ENCODE measurements at places on chromosomes 1 and 21.
A peak's percentile ranks its signal among the peaks of the same experiment; 100 is the strongest.

- DNase-seq, result no peak
Observed at GRCh38 chr1:153833171-153833570, 58.0 kb downstream of the SLC27A3 start.

- no peak for DNase-seq
Observed at GRCh38 chr21:36579898-36580297, 100.0 kb upstream of the CLDN14 start.

GRCh38 chr1:200410566-200410878 lies 686 bp upstream of the ZNF281 start:
- DNase-seq, result peak; percentile 72

DNA sequence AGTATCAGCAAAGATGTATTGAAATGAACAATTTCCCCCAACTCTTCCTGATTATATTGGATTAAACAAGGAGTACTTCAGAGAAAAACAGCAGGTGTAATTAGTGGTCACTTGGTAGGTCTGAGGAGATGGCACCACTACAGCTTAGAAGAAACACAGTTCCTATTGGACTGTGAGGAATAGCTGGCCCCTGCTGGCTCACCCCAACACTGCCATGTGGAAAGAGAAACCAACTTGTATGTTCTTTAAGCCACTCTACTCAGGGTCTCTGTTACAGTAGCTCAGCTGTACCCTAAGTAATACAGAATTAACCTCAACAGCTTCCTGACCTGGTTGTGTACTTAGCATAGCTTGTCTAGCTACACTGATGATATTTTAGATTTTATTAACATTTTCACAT lies 26.5 kb upstream of the MTR start:
- DNase-seq, result no peak

DNA sequence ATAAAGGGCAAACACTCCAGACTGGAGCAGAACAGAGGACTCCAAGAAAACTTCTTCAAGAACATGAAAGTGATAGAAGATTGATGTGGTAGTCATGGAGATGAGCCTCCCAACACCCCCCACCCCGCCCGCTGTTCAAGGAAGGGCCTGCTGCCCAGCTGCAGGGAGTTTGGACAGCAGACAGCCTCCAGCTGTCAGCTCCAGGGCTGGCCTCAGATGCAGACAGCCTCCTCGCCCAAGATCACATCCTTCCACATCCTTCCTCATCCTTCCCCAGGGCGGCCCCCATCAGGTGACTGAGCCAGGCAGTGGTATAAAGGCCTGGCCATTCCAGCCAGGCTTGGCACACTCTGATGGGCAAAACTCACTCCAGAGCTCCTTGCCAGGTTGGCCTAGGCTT lies 24.6 kb downstream of the HMGN2 start:
- no peak for DNase-seq

DNA sequence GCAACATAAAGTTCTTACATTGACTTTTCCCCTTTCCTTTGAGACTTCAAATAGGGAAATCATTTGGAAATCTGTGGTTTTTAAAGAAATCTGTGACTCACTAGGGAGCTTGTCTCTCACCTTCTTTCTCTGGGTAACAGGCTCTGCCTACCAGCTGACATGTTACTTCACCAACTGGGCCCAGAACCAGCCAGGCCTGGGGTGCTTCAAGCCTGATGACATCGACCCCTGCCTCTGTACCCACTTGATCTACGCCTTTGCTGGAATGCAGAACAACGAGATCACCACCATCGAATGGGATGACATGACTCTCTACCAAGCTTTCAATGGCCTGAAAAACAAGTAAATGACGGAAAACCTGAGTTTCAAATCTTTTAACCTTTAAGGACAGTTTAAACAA lies 9.2 kb upstream of the CHIA start:
- DNase-seq, result no peak

DNA sequence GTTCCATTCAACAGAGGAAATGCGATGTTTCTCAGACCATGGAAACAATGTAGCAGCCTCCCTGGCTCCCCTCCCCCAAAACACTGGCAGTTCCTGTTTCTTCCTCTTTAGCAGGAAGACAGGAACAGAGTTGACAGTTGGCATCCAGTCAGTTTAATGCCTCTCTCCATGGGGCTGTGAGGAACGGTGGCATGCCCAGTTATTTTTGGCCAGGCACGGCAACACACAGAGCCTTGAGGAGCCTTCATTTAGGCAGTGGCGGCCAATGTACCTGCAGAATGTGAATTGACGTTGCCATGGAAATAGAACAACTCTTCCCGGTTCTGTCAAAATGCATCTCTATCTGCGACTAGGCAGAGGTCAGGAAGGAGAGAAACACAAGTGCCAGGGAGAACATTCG lies 330.6 kb downstream of the DSCAM start:
- no peak for DNase-seq

DNA sequence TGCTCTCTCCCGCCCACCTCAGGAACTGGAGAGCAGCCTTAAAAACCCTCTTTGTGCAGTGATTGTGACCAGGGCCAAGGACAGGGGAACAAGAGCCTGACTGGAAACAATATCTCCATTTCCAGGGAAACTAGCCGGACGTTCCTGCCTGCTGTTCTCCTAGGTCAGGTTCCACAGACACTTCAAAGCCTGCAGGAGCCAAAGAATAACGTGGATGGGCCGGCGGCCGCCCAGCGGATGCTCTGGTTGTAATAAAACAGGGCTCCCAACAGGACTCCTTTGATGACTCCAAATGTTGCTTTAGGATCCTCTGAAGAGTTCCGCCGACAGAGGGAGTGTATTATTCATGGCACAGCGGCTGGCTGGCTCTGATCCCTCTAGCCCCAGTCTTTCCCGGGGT lies 162.2 kb downstream of the PLXNA2 start:
- no peak for DNase-seq

DNA sequence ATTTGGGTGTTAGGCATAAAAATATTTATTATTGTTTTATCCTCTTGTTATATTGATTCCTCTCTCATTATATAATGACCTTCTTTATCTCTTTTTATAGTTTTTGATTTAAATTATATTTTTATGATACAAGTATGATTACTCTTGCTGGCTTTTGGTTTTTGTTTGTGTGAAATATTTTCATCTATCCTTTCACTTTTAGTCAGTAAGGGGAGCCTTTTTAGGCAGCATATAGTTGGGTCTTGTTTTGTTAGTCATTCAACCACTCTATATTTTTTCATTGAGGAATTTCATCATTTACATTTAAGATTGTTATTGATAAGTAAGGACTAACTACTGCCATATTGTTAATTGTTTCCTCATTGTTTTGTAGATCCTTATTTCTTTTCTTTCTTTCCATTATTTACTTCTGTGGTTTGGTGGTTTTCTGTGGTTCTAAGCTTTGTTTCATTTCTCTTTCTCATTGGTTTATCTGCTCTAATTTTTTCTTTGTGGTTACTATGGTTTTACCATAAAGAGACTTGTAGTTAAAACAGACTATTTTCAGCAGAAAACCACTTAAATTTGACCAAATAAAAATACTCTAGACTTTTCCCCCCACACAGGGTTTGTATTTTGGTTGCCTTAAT lies 593.1 kb downstream of the NUF2 start:
- no peak for DNase-seq

- DNase-seq, result no peak
Observed at GRCh38 chr1:172746091-172746949, 87.4 kb downstream of the FASLG start.

DNA sequence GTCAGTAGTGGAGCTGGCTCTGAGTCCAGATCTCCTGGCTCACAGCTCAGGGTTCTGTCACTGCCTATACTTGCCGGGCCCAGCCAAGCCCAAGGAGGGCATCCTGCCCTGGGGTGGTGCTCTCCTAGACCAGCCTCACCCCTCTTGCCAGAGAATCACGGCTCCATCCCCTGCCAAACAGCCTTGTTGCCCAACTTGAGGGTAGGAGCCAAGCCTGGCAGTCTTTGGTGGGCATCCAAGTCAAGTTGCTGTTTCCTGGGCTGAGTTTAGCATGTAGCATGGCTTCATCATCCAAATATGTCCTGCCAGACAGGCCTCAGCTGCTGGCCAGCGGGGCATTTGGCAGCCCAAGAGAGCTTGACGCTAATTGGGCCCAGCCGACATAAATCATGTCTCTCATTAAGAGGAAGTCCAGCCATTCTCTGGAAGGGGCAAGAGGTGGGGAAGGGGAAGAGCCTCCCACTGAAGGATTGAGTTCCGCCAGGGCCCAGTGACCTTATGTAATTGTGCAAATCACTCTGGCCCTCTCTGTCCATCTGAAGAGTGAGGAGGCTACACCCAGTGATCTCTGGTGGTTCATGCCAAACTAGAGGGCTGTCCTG lies 22.6 kb upstream of the TRABD2B start:
- no peak for DNase-seq

DNA sequence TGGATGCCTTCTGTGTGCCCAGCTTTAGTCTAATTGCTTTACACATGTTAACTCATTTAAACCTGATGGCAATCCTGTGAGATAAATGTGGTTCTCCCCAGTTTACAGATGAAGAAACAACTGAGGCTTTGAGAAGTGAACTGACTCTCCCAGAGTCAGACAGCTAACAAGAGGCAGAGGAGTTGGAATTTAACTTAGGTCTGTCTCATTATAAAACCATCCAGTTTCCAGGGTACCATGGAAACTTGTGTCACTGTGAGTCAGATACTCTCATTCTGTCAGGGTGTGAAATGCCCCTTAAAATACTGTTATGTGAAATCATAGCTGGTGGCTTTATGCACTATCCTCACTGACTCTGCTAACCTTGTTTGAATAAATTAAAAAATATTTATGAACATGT lies 206.6 kb downstream of the PBX1 start:
- DNase-seq, result no peak

GRCh38 chr1:186843931-186844330 lies 15.2 kb downstream of the PLA2G4A start:
- DNase-seq, result no peak

DNA sequence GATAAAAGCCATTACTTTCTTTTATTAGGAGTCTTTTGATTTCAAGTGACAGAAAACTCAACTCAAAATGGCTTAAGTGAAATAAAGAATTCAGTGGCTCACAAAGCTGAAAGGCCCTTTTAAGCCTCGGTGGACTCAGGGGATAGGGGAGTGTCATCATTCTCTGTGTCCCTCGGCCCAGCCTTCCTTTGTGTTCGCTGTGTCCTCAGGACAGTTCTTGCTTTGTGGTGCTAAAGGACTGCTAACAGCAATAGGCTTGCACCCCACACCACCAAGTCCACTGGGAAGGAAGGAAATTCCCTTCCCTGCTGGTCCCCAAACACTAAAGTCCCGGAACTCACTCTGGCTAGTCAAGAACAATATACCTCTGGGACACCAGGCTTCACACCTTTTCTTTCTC lies 129.2 kb downstream of the NTPCR start:
- no peak for DNase-seq

DNA sequence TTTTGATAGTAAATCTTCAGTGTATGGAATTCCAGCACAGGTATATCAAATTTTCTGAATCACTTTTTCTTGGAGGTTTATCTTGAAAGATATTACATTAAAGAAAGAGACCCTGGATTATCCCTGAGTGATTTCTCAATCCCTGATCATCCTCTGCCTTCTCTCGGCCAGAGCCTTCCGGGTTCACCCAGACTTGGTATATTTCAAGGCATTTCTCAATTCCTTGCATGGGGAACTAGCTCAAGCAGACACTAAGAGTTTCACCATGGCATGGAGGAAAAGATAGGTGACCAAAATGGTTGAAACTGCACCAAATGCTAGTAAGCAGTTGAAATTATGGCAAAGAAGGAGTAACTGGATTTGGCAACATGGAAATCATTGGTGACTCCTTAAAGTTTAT lies 5.7 kb downstream of the VAMP4 start:
- DNase-seq, result no peak

GRCh38 chr1:180859306-180859705 lies 53.4 kb upstream of the KIAA1614 start:
- DNase-seq, result no peak

DNA sequence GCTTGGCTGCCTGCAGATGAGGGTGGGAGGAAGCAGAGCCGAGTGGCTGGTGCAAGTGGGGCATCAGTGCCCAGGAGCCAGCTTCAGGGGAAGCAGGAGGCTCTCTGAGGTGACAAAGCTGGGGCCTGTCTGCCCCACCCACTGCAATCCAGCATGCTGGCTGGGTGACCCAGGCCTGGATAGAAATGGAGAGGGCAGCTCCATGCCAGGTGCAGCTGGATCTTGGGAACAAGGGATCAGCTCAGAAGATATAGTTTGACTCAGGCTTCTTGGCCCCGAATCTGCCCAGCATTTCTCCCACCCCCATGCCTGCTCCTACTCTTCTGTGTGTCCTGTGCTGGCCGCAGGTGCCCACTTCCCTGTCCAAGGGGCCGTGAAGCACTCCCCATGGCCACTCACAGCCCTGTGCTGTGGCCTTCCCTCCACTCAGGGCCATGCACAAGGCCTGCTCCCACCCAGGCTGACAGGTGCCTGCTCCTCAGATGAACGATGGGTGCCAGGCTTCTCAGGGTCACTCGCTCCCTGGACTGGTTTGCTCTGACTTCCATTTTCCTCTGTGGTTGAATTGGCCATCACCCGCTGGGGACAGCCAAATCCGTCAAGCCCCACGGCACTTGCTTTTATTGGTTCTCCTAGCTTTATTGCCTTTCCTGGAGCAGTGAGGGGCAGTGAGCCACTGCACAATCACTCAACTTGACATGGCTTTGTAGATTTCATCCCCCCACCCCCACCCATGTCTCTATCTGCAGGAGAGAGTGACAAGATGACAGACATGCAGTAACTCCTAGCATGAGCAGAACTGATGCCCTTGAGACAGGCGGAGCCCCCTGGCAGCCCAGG lies 174.8 kb upstream of the VAMP3 start:
- DNase-seq, result no peak

GRCh38 chr1:30706528-30706927 lies 16.9 kb downstream of the MATN1 start:
- no peak for DNase-seq
